ENCODE measurements at places on chromosomes 6 and 20. TPM values are rescaled to one million over a fixed set of nuclear protein-coding genes. Genes with fewer than 3 reads are reported as not detected.

The NKX2-2 gene
- 0.82 TPM for total RNA-seq

The IP6K3 gene
- not detected for total RNA-seq

- DNase-seq: no peak
Measured at GRCh38 chr6:167574431-167575151, 249.7 kb downstream of the TTLL2 start.

- peak; percentile 33 for DNase-seq
Measured at GRCh38 chr6:28586962-28587745, 61.5 kb downstream of the GPX5 start.
